Left ventricle myocardium superior (tissue), 1 donor: ENCODE measurements at places on chromosomes 1 and 21. TPM values are rescaled to one million over a fixed set of nuclear protein-coding genes. Genes with fewer than 3 reads are reported as not detected.

NSUN4 gene
- total RNA-seq, result 15.3 TPM

FAM177B gene
- total RNA-seq, result not detected

AIM2 gene
- 0.57 TPM for total RNA-seq

FLG2 gene
- not detected for total RNA-seq

KCTD3 gene
- total RNA-seq, result 13.6 TPM
